HL-60 (cell line): ENCODE measurements at places on chromosomes 12 and 14.

DNA sequence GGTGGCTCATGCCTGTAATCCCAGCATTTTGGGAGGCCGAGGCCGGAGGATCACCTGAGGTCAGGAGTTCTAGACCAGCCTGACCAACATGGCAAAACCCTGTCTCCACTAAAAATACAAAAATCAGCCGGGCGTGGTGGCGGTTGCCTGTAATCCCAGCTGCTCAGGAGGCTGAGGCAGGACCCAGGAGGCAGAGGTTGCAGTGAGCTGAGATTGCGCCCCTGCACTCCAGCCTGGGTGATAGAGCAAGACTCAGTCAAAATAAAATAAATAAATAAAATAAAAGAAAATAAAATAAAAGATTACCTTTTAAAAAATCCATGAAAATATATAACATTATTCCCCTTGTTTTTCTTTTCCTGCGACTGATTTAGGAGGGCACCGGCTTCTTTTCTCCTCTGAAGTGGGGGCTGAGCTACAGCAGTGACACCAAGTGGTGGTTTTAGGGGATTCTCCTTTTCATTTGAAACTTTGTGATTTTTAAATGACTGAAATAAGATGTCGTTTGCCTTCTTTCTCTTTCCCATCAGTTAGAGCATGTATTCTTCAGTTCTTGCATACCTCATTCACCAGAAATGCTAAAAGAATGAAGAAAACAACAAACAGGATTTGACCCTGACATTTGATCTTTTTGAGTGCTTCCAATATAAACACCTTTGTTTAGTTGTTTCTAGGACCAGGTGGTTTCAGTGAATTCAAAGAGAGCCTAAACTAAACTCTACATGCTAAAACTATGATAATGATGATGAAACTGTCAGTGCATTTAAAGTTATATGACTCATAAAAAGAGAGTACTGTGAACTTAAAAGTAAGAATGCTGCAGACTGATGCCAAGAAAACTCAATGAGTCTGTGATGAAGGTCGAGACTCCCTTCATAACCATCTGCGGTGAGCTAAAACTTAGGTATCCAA lies 22.6 kb upstream of the PKP2 start:
- no peak for DNase-seq

DNA sequence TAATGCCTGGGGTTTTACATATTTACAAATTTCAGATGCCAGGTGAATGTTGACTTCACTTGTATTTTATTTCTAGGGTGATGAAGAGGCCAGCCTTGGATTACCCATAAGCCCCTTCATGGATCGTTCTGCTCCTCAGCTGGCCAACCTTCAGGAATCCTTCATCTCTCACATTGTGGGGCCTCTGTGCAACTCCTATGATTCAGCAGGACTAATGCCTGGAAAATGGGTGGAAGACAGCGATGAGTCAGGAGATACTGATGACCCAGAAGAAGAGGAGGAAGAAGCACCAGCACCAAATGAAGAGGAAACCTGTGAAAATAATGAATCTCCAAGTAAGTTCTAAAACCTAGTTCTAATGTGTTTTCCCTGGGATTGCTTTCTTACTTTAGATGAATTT lies 41.3 kb upstream of the SLCO1C1 start:
- DNase-seq: no peak

DNA sequence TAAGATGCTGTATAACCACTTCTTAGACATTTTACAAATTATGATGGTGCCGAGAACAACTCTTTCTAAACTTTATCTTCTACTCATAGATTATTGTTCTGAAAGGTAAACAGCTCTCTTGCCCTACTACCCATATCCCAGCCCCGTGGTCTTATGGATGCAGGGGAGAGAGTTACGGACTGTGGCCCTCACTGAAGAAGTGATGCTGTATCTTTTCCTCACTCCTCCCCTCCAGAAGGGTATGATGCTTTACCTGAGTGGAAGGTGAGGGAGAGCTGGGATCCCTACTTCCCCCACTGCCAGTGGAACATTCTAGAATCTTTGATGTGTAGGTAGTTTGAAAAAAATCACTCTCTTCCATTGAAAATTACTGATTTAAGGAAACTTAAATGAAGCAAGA lies 3.5 kb downstream of the TSHR start:
- no peak for DNase-seq

DNA sequence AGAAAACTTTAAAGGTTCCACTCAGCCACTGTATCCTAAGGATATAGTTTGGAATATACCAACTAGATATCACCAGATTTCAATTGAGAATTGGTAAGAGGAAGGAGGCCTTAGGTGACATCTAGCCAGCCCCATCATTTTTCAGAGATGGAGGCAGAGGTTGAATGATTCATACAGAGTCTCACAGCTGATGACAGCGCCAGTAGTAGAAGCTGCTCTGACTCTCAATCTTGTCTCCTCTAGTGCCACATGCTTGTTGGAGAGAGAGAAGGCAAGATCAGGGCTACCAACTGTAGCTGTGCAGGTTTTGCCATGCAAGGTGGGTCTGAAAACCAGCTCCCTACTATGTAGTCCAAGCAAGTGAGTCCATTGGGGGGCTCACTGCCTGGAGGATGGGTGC lies 6.1 kb downstream of the FRMD6 start:
- DNase-seq: no peak

DNA sequence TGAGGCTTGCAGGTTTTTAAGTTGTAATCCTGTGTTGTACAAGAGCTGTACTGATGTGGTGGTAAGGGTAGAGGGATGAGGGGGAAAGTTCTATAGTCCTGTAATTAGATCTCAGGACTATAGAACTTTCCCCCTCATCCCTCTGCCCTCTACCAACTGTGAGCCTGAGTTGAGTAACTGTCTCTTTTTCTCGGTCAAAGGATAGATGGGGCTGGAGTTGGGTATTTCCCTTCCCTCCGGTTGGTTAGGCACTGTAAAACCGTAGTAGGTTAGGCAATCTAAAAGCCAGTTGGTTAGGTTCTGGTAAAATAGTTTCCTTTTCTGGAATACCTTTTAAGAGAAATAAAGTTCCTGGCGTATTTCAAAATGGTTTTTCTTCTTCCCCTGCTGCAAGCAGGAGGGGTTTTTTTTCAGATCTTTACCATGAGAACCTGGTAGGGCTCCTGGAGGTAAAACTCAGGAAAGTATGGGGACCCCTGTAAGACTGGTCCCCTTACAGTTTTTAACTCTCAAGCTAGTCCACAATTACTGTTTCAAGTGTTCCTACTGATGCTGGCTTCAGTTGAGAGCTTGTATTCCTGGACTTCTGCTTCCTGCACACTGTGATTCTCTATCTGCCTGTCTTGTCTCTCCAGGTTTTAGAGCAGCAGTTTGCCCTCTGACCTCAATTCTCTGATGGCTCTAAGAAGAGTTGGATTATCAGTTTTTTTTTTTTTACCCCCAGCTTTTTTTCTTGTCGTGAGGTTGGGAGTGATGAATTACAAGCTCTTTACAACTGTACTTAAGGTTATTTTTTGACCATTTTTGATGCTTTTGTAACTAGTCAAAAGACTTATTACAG lies 58.7 kb downstream of the FUT8 start:
- DNase-seq: no peak

GRCh38 chr14:61803755-61804154 lies 41.5 kb downstream of the SNAPC1 start:
- no peak for DNase-seq

DNA sequence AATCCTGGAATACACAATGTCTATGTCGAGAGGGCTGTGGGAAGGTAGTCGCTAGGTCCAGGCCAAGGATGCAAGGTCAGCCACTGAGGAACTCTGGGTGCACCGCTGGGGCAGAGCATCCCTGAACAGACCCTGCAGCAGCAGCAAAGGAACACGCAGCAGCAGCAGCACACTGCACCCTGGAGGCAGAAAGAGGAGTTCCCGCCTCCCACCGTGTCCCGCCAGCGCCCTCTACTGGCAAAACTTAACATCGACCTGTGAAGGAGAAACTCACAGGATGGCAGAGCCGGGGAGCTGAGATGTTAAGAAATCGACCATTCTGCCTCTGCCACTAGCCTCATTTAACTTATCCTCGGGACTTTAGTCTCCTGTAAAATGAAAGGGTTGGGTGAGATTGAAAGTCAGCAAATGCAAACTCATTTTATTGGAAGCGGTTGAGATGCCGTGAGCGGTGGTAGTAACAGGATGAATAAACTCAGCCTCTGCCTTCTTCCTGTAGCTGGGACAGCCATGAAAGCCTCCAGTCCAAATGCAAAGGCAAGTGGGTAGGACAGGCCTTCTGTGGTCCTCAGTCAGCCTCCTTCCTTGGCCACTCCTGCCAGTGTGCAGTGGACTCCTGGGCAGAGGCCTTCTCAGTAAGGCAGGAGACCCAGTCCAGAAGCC lies 45.6 kb downstream of the STAB2 start:
- DNase-seq: peak; percentile 80

DNA sequence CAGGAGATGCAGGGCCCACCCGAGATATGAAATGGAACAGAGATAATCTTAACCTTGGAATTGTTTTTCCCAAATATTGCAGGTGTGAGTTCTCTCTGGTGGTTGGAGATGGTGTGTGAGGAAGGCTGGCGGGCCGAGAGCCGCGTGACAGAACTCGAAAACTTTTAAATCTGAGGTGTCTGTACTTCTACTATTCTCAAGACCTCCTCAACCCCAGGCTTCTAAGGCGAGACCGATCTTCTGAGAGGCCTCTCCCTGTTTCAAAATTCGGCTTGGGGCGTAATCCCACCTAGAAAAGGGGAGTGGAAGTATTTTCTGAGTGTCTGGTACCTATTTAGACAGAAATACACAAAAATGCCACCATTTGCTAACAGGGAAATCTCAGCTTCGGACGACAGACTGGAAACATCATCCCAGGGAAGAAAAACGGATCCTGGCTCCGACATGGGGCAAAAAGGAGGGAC lies 611 bp downstream of the SARNP start:
- DNase-seq: no peak

DNA sequence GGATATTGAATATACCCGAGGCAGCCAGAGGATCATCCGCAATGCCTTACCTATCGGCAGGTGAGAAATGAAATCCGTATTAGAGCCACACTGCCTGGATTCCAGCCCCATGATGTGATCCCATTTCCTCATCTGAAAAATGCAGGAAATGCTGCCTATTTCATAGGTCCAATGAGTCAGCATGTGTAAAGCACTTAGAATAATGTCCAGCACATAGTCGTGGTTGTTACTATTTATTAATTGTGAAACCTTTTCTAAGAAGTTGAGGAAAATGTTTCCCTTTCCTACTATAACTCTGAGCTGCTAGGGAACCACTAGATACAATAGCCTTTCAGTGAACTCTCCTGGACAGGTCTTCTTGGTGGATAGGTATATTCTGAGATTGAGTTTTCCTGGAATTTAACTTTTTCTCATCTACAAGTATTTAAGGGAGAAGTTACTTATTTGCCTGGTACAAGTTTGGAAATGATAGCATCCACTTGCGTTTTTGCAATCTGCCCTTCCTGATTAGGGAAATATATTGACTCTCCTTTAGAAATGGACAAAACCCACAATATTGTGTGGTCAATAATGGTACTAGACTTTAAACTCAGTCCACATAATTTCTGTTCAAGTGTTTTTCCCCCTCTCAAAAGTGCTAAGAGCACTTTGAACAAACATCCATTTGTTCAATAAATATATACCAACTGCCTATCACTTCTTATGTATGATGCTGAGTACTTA lies 12.2 kb downstream of the POLR3B start:
- no peak for DNase-seq

- DNase-seq: no peak
These were observed 91.5 kb upstream of the ZFP36L1 start for GRCh38 chr14:68884031-68885030.

DNA sequence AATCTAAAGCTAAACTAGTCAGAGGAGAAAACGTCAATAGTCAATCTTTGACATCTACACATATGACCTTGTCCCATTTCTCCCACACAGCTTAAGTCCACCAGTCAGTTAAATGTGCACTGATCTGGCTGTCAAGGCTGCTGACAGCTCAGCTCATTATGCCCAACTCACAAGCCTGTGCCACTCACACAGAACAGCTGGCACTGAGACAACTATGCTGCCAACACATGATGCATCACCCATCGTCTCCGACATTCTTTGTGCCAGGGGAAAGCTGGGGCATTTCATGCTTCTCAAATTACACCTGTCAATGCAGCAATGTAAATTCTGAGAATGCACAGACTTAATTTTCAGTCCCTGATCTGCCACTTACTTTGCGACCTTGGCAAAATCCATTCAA lies 25.3 kb downstream of the GNS start:
- DNase-seq: no peak
